Epithelial cell of proximal tubule (primary cell): ENCODE measurements at places on chromosomes 7 and 10. TPM values are rescaled to one million over a fixed set of nuclear protein-coding genes. Genes with fewer than 3 reads are reported as not detected.
A peak's percentile ranks its signal among the peaks of the same experiment; 100 is the strongest.

DNA sequence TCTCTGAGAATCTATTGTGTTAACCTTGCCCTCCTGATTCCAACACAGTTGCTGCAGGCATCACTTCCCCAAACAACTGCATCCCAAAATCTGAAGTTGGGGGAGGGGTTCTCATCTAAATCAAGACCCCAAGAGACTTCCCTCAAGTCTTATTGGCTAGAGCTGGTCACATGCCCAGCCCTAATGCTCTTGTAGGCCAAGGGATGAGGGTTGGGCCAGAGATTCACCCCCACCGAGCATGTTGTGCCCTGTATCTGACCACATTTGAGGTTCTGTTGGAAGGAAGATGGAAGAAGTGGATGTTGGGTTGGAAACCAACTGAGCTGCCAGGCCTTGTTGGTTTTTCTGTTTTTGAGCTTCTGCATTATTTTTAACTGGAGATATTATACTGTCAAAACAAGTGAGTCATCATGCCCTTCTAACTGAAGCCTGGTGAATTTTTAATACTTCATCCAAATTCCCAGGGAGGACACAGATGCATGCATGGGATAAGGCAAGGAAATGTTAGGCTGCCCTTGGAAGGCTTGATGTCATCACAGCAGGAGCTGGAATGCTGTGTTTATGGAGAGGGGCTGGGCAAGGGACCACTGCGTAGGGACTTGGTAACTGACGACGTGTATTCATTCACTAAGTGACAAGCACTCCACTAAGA is 68.6 kb upstream of the CACUL1 start:
- no peak for DNase-seq

VCL gene
- 165 and 228 TPM in 2 replicates for total RNA-seq

- DNase-seq: no peak
Observed at GRCh38 chr7:112743811-112744210, 46.4 kb downstream of the TMEM168 start.

DNA sequence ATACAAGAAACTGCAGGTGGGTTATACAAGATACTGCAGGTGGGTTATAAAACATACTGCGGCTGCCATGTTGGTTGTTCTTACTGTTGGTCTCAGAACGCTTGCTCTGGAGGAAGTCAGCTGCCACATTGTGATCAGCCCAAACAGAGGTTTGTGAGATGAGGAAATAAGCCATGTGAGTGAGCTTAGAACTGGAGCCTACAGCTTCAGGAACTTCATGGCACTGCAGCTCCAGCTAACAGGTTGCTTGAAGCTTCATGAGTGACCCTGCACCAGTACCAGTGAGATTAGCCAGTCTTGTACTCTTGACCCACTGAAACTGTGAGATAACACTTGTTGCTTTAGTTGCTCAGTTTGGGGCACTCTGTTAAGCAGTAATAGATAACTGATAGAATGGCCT is 74.5 kb upstream of the PRKCQ start:
- DNase-seq: no peak

XPNPEP1 gene
- 98.1 and 191 TPM in 2 replicates for total RNA-seq

DNA sequence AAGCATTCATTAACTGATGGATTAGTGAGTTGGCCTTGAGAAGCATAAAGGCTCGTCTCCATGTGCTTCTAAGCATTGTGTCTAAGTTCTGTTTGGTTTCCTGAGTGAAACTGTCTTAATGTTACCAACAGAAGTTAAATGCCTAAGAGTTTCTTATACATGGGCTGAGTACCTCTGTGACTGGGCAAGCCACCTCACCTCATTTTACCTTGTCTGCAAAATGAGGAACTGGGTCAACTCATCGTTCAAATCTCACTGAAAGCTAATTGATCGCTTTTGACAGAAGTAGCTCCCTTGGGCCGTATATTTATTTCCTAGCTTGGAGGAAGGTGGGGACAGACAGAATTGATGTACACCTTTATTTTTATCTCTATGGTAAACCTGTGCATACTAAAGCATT is 88.9 kb downstream of the TCF7L2 start:
- no peak for DNase-seq

DNA sequence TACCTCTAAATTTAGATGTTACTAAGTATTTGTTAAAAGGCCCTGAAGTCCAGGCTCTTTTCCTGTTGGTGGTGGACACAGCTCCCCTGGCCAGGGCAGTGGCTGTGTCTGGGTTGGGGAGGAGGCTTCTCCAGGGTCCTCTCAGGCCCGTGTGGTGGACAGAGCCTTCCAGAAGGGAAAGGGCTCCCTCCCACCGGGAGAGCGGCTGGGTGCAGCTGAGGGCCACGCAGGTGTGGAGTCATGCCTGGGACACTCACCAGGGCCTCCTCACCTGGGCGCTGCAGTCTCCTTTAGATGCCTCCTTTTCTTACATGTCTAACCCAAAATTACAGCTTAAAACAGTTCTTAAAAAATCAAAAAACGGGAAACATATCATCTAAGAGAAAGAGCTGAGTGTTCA is 128.2 kb upstream of the TCERG1L start:
- no peak for DNase-seq

DNA sequence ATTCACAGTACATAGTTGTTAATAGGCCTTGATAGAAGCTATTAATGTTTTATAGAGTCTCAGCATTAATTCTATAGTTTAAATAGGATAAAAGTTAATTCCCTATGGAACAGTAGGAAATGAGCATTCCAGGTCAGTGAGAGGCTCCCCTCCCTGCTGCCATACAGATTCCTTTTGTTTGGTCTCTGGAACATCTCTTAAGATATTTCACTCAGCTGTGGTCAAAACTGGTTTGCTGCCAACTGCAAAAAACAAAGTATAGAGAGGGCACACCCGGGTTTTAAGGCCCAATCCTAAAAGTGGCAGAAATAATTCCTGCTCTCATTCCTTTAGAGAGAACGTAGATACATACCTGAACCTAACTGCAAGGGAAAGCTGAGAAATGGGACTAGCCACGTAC is 51.3 kb downstream of the MDFIC start:
- DNase-seq: peak; percentile 37

PAX4 gene
- not detected in 2 replicates for total RNA-seq

DNA sequence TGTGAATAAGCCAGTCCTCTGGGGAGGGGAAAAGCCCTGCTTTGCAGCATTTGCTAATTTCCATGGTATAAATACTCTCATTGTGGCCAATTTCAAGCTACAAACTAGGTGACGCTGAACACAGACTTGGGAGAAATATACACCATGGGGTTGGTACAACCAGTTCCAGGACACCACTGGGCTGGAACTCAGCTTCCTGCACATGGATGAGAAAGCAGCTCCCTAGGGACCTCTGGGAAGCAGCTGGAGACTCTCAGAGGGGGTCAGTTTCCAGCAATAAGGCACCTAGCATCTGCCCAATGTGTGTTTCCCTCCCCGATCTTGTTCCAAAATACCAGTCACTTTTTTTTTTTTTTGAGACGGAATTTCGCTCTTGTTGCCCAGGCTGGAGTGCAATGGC is 56.8 kb upstream of the WDR11 start:
- no peak for DNase-seq

HTR7 gene
- total RNA-seq: 0.06 and 1.2 TPM in 2 replicates

DNA sequence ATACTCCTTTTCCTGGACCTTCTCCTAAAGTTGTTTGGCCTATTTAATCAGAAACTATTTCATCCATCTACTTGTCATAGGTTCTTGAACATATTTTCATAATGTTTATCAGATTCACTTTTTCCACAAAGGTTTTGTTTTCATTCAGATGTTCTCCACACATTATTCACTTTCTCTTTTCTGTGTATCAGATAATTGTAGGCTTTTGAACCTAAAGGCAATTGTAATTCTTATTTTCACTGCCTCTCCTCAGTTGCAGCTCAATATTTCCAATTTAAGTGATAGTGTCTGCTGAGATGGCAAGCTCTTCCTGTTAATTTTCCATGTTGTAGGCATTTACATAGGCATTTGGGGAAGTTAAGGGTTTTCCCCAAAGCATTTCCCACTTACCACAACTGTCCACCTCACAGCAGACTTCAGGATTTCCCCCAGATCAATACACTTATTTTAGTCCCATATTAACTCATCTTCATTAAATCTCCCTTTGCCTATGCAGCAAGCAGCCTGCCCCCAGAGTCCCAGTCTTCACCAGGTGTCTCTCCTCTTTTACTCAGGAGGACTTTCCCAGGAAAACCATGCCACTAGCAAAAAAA is 12.3 kb upstream of the IKZF1 start:
- no peak for DNase-seq

- DNase-seq: no peak
Observed at GRCh38 chr10:79355420-79356017, 8.2 kb downstream of the PPIF start.

DNA sequence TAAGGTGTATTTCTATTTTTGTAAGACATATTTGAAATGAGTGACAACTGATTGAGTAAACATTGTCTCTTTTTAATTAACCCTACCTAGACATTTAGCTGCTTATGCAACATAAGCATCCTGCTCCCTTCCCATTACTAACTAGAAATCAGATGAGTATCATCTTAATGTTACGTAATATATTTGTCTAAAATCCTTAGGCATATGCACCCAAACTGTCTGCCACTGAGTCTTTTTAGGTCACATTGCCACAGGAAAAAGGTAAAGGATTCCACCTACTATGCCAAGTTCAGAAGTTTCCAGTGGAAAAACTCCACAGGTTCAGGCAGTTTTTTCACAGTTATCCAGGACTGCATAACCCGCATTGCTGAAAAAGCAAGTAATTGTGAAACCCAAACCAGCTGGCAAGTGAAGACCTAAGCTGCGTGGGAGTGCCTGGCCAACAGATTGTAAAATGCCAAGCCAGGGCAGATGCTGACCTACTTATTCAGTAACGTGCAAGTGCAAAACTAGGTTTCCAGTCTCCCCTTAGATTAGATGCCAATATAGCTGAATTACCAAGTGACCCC is 983.7 kb downstream of the GATA3 start:
- no peak for DNase-seq

- peak; percentile 65 for DNase-seq
Observed at GRCh38 chr7:46168671-46169383, 247.8 kb upstream of the IGFBP3 start.

EPHB6 gene
- total RNA-seq: 0.75 and 3.3 TPM in 2 replicates

STEAP1 gene
- 3.4 and 8.0 TPM in 2 replicates for total RNA-seq

GRCh38 chr10:98489561-98490481 is 43.1 kb upstream of the HPS1 start:
- DNase-seq: no peak

DNA sequence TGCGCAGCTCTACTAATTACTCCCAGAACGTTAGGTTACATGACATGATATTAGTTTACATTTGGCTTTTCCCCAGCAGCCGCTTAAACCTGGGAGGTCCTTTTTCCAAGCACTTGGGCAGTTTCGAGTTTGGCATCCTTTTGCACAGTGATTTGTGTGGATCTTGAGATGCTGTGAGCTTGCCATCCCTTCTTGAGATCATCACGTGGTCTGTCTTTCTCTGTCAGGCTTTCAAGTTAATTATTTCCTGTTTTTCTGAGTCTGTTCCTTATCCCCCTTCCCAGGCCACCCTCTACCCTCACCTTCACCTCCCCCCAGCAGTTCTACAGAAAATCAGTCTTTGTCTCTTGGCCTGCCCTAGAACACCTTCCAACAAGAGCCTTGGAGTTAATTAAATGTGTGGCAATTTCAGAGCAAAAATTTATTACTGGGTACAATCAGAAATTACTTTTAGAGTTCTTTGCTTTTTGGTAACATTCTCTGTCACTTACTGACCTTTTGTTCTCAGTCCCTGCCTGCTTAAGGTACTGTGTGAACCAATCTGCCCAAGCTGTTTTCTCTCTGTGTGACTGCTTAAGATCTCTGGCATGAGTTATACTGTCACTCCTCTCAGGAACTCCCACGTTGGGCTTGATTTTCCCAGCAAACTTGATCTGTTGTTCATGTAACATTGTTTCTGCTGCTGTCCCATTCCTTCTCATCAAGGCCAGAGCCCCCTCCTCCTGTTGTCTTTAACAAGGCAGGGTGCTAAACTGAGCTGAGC is 3.1 kb upstream of the SLF2 start:
- no peak for DNase-seq

- no peak for DNase-seq
Observed at GRCh38 chr10:34098821-34099567, 716.1 kb downstream of the PARD3 start.

SUV39H2 gene
- 16.5 and 26.8 TPM in 2 replicates for total RNA-seq

DNA sequence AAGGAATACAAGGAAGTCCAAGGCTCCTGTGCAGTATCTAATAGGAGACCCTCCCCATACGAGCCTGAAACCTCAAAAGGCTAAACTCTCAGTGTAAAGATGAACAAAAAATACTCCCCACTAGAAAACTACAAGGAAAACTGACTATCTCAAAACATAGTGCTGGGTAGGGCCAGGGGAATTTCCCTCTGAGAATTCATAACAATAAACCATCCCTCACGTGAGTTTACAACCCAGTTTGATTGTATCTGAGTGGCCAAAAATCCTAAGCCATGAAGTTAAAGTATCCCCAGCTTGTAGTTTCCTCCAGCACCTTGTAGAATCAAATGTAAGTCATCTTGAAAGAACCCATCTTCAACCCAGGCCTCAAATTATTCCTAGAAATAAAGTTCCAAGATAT is 293.4 kb downstream of the CELF2 start:
- DNase-seq: no peak

GRCh38 chr10:79184145-79184625 is 115.4 kb downstream of the ZMIZ1 start:
- DNase-seq: peak; percentile 58

DNA sequence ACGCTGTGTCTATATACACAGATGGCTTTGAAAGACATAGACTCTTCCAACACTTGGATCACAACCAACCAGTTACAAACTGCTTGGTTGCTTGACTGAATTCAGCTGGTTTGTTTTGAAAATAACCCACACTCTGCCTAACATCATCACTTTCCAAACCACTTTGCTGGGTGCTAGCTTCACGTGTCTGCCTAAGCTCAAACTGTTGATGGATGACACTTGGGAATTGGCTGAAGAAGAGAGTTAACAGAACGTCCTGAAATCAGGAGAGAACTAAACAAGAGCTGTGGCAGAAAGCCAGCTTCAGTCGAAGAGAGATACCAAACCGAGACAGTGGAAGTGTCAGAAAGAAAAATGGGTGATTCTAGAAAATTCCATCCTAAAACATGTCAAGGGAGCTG is 420.8 kb upstream of the AUTS2 start:
- DNase-seq: no peak

- DNase-seq: no peak
Observed at GRCh38 chr10:59628456-59628855, 81.2 kb downstream of the SLC16A9 start.

GRM3 gene
- total RNA-seq: not detected in 2 replicates

DNA sequence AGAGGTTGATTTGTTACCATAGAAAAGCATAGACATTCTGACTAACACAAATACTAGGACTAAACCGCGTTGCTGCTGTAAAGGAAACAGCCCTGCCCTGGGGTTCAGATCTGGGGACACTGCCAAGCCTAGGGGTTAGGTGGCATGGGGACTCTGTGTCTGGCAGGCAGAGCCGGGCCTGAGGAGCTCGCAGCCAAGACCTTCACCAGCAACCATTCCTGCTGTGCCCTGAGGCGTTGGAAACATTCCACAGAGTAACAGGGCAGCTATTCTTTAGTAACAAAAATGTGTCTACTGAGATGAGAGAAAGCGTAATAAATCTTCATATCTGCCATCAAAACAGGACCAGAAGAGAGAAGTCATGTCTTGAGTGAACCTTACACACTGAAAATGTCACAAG is 280.5 kb downstream of the POM121L12 start:
- DNase-seq: peak; percentile 42
